GM23248 (cell line): ENCODE measurements at places on chromosomes 2 and 18.

GRCh38 chr2:127707890-127708648, 6.8 kb downstream of the SFT2D3 start:
- no peak for DNase-seq

- DNase-seq: no peak
These were observed 135.2 kb downstream of the PRPF40A start for GRCh38 chr2:152582081-152582480.

DNA sequence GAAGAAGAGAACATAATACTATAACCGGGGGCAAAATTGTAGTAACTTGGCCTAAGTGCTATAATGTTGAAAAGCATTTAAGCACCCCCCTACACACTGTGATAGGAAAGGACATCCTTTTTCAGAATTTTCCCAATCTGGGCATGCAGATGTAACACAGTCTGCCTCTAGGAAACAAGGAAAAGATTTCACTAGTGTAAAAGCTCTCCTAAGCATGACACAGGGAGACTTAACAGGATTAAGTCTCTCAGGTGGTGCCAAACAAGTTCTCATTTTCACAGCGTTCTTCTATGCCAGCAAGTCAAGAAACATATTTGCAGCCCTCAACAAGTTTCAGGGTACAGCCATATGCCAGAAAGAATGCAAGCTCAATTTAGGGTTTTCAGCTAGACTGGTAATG, 53.0 kb downstream of the NCKAP5 start:
- DNase-seq: no peak

- no peak for DNase-seq
These were observed 211.6 kb downstream of the EN1 start for GRCh38 chr2:118635891-118636290.
